Anterior cingulate cortex (tissue), 58 donors: ENCODE measurements at places on chromosomes 3 and 15.

- no peak for DNase-seq
These were observed 107.1 kb upstream of the PTX3 start for GRCh38 chr3:157329551-157329950.

DNA sequence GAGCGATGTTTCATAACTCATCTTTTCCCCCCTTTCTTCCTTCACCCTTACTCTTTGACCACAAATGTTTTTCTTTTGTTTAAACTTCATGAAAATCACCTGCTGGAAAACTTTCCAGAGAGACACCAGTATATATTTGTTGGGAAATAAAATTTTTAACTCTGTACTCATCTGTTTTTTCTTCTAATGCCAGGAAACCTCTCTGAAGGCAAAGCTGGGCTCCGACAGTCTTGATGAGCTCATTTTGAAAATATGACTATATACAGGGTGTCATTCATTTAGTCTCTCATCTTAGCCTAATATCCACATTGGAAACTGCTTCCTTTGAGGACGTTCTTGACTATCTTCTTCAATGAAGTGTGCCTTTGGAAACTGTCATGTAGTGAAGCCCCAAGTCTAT is 339.6 kb upstream of the ROBO2 start:
- DNase-seq, result no peak

- DNase-seq, result no peak
These were observed 75.1 kb downstream of the ATP10A start for GRCh38 chr15:25787855-25788520.

DNA sequence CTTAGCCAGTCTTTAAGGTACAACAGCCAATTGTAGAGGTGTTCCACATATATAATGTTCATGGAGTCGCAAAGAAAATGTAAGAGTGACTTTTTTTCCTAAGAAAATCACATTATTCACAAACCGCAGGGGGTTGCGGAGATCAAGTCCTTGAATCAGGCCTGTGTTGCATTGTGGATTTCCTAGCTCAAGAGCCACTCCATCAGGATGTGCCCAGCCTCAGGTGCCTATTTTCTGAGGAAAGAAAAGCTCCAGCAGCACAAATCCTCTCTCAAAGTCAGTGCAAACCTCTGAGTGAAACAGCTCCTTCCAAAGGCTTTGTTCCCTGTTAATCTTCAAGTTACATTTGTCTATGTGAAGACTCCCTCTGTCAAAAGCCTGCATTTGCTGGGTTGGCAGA is 349.4 kb downstream of the CLSTN2 start:
- DNase-seq, result no peak

DNA sequence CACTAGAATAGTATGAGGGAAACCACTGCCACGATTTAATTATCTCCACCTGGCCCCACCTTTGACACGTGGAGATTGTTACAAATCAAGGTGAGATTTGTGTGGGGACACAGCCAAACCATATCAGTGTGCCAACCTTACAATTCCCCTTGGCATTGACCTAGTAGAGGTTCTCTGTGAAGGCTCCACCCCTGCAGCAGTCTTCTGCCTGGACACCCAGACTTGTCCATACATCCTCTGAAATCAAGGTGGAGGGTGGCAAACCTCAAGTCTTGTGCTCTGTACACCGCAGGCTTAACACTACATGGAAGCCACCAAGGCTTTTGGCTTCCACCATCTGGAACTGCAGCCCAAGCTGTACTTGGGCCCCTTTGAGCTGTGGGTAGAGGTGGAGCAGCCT is 8.8 kb upstream of the IQGAP1 start:
- DNase-seq, result no peak
